Inflammatory macrophage (primary cell): ENCODE measurements at places on chromosomes 6 and 20.

GRCh38 chr6:54085541-54085940, 25.7 kb upstream of the MLIP start:
- DNase-seq = no peak

- peak; percentile 83 for DNase-seq
These were observed 16.5 kb downstream of the ACTR5 start for GRCh38 chr20:38764567-38765318.

DNA sequence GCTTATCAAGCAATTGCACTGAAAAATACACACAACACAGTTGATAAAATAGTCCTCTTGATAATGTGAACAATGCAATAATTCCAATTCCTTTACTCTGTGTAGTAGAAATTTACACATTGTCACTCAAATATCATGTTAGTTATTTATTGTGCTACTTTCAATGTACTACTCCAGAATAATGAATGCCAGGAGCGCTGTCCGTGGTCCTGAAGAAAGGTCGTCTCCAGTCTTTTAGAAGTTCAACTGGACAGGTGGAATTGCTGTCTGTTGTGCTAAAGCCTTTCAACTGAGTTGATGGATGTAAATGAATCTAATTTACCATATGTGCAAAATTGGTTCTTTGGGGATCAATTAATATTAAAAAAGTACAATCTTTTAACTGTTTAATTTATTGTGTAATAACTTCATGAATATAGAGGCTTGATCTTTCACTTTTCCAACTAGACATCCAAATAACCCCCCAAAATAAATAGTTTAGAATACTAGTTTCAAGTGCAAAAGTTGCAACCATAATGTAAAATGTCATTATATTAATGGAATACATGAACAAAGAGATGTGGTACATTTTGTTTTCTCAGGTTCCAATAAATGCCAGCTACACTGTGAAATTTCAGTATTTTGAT, 3.2 kb downstream of the GRIK2 start:
- peak; percentile 42 for DNase-seq

DNA sequence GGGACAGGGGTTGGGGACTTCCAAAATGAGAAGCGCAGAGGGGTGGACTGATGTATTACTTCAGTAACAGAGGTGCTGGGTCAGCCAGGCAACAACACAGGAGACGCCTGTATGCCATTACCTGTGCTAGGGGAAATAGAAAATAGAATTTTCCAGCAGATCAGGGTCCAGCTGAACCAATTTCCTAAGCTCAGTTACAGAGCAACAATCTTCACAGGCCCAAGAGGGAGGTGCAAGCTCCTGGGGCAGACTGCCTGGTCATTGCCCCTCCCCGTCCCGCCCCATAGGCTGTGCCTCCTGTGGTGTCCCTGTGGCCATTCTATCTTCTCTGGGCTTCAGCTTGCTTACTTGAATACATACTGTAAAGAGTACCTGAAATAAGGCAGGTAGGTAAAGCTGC, 3.7 kb downstream of the KCNK5 start:
- DNase-seq = no peak

- no peak for DNase-seq
These were observed 14.3 kb upstream of the SIRT5 start for GRCh38 chr6:13559968-13560650.

DNA sequence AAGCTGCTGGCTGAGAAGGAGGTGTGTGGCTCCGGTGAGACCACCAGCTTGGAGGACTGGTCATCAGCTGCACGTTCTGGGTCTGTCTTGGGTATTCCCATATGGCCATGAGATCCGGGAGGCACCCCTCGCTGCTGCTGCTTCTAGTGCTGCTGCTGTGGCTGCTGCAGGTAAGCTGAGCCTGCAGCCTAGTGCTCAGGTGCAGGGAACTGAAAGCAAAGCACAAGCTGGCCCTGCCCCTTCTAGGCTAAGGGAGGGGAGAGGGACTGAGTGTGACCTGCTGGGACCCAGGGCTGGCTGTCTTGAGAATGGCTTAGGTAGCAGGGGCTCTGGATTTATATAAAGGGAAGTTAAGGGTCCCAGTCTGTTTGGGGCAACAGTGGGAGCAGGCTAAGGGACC, 403 bp downstream of the CDH26 start:
- DNase-seq = no peak
